ENCODE measurements at places on chromosomes 6 and 20.

GRCh38 chr6:62474793-62475192, 188.8 kb upstream of the KHDRBS2 start:
- no peak for DNase-seq

DNA sequence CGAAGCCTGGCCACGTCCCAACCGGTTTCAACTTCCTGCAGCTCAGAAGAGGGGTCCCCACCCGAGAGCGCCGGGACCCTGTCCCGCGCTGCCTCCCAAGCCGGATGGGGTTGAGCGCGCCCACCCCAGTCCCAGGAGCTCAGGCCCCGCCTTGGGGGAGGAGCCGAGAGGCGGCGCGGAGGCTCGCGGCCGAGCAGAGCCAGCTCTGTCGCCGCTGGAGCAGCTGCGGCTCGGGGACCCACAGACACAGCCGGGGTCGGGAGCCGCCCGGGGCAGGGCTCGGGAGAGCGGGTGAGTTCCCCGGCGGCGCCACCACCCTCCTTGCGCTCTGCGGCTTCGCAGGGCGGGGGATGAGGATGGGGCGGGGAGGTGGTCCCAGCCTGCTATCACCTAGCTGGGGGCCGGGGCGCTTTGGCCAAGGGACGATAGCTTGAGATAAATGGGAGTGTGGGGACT, at the start of gene PPP1R16B:
Gene PPP1R16B (plus strand): TSS at position 196 of the 456 bp plus-strand sequence. CDS start 30,229 bp downstream, outside the sequence.
- DNase-seq, result peak; percentile 63

- no peak for DNase-seq
Measured at GRCh38 chr6:169994739-169995138, 243.3 kb downstream of the ERMARD start.

DNA sequence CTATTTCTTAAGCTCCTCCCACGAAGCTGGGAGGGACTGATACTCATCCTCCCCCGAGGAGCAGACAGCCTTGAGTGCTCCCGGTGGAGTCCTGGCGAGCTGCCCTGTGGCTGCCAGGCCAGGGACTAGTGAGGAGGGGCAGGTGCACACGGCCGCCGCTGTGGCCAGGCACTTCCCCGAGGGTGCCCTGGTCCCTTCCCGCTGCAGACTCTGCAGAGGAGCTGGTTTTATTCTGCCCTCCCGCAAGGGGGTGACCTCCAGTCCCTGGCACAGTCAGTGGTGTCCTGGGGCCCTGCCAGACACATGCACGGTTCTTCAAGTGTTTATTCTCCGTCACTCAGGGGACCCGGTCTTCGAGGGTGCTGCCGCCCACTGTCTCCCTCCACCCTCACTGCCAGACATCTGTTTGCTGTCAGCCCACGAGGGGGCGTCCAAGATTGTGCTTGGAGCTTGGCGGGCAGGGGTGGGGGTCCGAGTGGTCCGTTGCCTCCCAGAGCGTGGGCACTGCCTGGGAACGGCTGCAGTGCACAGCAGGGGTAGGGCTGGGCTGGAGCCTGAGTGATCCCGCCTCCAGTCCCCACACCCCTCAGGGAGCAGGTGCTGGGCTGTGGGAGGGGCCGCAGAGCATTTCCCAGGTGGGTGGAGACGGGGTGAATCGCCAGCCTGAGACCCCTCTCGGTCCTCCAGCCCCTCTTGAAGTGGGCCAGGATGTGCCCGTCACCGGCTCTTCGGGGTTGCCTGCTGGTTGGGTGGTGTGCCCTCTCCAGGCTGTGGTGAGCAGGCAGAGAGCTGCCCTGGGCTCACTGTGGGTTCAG, 3.1 kb upstream of the CABLES2 start:
- DNase-seq, result no peak

DNA sequence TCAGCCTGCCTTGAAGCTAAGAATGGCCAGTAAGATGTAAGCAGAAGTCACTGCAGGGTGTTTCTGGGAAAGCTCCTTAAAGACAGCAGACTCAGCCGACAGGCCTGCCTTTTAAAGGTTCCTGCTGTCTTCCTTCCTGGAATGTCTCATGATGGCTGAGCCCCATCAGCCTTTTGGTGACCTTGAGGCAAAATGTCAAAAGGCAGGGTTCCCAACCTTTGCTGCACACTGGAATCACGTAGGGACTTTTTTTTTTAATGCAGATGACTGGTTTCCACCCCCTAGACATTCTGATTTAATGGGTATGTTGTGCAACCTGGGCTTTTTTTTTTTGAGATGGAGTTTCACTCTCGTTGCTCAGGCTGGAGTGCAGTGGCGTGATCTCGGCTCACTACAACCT, 11.6 kb downstream of the MDGA1 start:
- DNase-seq, result no peak

- DNase-seq, result no peak
Measured at GRCh38 chr6:110656492-110656891, 158.8 kb downstream of the CDK19 start.

DNA sequence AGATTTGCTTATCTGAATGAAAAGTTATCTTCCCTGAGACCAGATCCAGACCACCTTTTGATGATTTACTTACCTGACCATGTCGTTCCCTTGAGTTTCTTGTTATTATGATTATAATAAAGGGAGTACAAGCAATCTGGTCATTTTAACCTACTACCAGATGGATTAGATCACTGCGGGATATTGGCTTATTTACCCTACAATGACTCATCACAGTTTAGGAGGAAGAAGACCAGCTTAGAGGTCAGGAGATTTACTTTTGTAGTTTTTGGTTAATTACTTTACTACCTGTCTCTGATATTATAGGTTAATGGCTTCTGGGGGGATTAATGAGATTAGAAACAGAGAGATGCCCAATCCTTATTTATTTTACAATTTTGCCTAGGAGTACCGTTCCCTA, 10.7 kb downstream of the PKIB start:
- DNase-seq, result no peak

DNA sequence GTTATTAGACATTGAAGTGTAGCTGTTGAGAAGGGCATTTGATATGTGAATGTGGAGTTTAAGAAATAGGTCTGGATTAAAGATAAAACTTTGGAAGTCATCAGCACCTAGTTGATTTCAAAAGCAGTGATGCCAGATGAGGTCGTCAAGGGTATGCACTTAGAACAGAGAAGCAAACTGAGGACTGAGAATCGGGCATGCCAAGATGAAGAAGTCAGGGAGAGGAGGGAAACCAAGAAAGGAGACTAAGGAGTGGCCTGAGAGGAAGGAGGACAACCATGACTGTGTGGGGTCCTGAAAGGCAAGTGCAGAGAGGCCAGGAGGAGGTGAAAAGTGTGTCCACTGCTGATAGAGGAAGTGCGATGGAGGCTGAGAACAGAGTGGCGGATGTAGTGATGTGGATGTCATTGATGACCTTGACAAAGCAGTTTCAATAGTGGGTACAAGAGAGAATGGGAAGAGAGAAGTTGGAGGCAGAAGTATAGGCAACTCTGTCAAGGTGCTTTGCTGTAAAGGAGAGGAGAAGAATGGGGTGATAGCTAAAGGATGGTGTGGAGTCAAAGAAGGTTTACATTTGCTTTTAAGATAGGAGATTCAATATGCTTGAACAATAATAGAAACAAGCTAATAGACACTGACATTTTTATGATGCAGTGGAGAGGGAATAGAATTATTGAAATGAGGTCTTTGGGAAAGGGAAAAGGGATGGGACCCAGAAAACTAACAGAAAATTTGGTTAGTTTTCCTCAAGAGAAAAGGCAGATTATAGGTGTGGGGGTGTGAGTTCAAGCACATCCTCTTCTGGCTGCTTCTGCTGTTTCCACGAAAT, 139.7 kb upstream of the TMEM170B start:
- DNase-seq, result no peak

DNA sequence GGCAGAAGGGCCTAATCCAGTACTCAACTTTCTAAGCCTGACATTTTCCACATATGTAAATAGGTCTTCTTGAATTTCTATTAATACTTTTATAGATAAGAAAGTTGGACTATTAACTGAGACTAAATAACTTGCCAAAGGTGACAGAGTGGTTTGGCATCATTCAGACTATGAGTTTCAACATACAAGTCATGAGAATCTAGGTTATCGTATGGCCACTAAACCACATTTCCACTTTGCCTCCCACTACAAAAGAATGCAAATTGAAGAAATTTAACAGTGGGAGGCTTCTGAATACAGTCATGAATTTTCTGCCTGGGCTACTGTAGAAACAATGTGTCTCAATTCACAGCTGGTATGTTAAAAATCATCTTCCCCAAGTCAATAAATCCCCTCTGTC, 531.0 kb upstream of the AGPAT4 start:
- DNase-seq, result no peak

DNA sequence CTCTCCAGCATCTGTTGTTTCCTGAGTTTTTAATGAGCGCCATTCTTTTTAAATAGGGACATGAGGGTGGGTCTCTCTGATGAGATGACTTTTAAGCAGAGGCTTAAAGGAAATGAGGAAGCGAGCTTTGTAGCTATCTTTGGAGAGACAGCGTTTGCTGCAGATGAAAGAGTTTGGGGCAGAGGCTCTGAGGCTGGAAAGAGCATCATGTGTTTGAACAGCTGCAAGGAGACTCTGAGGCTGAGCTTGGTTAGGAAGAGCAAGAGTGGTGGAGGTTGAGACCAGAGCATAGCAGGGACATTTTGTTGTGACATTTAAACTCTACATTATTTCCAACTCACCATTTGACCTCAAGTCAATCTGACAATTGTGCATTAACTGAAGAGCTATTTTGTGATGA, 38.3 kb upstream of the TMX4 start:
- DNase-seq, result no peak

All from stimulated activated CD8-positive, alpha-beta memory T cell treated with anti-CD3 and anti-CD28 coated beads, Interleukin-7, amount 100 ng/mL, for 1 hour (primary cell).